ENCODE measurements at places on chromosomes 1 and 21. TPM values are rescaled to one million over a fixed set of nuclear protein-coding genes. Genes with fewer than 3 reads are reported as not detected.

DNA sequence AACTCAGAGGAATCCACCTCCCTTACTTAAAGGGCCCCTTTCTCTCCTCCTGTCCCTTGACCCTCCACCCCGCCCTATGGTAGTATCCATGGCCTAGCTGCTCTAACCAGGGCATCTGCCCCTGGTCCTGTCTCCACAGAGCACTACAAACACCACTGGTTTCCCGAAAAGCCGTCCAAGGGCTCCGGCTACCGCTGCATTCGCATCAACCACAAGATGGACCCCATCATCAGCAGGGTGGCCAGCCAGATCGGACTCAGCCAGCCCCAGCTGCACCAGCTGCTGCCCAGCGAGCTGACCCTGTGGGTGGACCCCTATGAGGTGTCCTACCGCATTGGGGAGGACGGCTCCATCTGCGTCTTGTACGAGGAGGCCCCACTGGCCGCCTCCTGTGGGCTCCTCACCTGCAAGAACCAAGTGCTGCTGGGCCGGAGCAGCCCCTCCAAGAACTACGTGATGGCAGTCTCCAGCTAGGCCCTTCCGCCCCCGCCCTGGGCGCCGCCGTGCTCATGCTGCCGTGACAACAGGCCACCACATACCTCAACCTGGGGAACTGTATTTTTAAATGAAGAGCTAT, 1.7 kb downstream of the BTG2 start:
- H3K27ac ChIP-seq = peak overlapping the region; percentile 72
- H3K36me3 ChIP-seq = peaks cover 17% of the 10 kb centered on the region
- peaks cover 12% of the 10 kb centered on the region for H3K27me3 ChIP-seq
- H3K4me1 ChIP-seq = peaks cover 55% of the 10 kb centered on the region
- no peak for DNase-seq
- H3K4me3 ChIP-seq = peak overlapping the region; percentile 95

DNA sequence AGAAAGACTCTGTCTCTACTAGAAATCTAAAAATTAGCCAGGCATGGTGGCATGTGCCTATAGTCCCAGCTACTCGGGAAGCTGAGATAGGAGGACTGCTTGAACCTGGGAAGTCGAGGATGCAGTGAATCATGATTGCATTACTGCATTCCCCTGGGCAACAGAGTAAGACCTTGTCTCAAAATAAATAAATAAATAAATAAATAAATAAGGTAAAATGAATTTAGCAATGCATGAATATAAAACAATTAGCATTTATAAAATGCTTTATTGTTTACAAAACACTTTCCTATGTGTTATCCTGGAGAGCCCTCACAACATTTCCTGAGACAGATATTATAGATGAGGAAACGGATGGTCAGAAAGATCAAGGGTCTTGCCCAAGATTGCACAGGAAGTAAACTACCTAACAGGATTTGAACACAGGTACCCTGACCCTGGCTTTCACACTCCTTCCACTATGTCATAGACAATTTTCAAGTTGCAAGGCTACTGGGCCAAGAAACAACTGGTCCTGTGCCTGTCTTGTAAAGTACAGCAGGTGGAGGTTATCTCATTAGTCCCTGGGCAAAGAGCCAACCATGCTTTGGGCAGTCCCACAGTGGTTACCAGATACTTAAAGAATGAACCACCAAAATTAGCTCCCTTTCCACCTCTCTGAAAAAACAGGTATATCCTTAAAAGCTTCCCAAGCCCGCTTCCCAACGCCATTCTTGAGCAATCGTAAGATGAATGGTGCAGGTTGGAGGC, 15.4 kb upstream of the VSIG8 start:
- H3K27me3 ChIP-seq = no peaks in the 10 kb centered on the region
- no peak overlapping the region for H3K4me3 ChIP-seq
- no peak overlapping the region for H3K27ac ChIP-seq
- DNase-seq = no peak
- peaks cover 13% of the 10 kb centered on the region for H3K36me3 ChIP-seq

DNA sequence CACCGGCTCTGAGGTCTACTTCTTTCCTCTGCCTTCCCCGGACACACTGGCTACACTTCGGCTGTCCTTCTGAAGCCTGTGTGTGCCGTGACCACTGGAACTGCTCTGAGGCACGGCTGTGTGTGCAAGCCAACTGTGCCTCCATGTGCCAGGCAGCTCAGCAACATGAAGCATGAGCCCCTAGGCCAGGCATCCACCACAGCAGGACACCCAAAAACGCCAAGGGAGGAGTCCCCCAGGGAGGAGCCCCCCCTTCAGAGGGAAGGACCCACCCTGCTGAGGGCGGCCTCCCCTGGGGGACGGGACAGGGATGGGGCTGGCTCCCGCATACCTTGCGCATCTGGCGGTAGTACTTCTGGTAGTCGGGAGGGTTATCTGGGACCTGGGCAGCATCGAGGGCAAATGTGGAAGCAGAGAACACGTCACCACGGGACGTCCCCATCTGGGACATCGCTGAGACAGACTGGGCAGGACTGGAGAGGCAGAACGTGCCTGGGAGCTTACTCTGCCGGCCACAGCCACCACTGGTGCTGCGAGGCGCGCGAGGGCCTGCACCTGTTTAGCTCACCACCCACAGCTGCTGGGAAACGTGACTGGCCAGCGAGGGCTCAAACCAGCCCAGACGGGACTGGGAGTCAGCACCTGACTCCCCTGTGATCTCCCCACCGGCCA, 20.5 kb downstream of the LSS start:
- no peaks in the 10 kb centered on the region for H3K4me1 ChIP-seq
- H3K27ac ChIP-seq = no peak overlapping the region
- DNase-seq = no peak
- H3K4me3 ChIP-seq = no peak overlapping the region
- H3K27me3 ChIP-seq = no peaks in the 10 kb centered on the region
- H3K36me3 ChIP-seq = peaks cover 13% of the 10 kb centered on the region

DNA sequence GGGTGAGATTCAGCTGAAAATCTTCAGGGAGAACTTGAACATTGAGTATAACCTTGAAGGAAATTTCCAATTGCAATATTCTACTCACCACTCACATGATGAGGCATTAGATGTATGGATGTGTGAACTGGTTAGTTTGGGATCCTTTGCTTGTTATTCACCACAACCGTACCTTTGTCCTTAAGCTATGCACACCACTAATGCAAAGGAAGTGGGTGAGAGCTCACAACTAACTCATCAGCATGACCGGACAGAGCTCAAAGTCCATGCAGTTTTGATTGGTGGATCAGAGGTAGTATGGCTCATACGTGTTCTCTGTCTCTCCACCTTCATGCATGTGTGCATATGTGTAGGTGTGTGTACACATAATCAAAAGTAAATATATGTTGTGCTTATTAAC, 43.5 kb upstream of the MROH9 start:
- no peak overlapping the region for H3K4me3 ChIP-seq
- H3K27ac ChIP-seq = no peak overlapping the region
- H3K4me1 ChIP-seq = peaks cover 37% of the 10 kb centered on the region
- DNase-seq = no peak
- H3K36me3 ChIP-seq = 0 out of 2 replicates have a peak, but pooled peaks cover 11% of the 10 kb centered on the region

DNA sequence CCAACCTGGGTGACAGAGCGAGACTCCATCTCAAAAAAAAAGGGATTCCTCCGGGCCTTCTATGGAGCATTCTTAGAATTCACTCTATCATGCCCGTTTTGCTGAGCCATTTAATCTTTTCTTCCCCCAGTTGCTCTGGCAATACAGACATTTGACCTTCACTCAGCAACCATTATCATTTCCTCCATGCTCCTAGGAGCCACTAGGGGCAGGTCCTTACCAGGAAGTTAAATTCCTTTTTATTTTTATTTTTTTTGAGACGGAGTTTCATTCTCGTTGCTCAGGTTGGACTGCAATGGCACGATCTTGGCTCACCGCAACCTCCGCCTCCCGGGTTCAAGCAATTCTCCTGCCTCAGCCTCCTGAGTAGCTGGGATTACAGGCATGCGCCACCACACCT, 9.7 kb upstream of the CGN start:
- H3K36me3 ChIP-seq = no peaks in the 10 kb centered on the region
- H3K27ac ChIP-seq = no peak overlapping the region
- H3K4me1 ChIP-seq = peaks cover 6% of the 10 kb centered on the region
- DNase-seq = no peak
- H3K27me3 ChIP-seq = peaks cover 27% of the 10 kb centered on the region
- H3K4me3 ChIP-seq = no peak overlapping the region

GRCh38 chr1:19597496-19598309, 46.4 kb upstream of the NBL1 start:
- H3K27ac ChIP-seq = peak overlapping the region; percentile 99
- DNase-seq = no peak

DNA sequence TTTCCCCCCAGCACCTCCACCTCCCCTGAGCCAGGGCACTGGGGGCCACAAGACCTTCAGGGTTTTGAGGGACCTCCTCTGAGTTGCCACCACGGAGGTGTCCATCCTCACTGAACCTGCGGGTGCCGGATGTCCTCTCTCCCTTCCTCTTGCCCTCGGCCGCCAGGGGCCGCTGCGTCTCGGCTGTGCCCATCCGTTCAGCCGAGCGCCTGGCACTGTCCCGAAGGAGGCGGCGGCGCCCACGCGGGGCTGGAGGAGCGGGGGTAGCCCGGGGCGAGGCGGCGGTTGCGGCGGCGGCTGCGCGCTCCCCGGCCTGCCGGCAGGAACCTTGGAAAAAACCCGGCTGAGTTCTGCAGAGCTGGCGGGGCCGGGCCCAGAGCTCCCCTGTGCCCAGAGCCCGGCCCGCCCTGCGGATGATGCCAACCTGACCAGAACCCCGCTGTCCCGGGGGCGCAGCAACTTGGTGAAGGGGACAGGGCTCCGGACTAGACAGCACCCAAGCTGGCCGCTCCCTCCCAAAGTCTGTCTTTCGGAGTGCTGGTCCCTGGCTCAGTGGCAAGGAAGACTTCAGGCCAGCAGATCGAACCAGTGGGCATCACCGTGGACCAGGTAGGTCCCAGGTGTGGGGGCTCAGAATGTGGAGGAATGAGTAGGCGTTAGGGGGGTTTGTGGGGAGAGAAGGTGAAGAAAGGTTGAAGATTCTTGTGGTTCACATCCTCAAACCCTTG, 3.7 kb upstream of the PPM1J start:
- no peak overlapping the region for H3K27ac ChIP-seq
- H3K27me3 ChIP-seq = no peaks in the 10 kb centered on the region
- peak; percentile 65 for DNase-seq
- no peaks in the 10 kb centered on the region for H3K36me3 ChIP-seq
- peak overlapping the region; percentile 56 for H3K4me3 ChIP-seq
- peaks cover 39% of the 10 kb centered on the region for H3K4me1 ChIP-seq

DNA sequence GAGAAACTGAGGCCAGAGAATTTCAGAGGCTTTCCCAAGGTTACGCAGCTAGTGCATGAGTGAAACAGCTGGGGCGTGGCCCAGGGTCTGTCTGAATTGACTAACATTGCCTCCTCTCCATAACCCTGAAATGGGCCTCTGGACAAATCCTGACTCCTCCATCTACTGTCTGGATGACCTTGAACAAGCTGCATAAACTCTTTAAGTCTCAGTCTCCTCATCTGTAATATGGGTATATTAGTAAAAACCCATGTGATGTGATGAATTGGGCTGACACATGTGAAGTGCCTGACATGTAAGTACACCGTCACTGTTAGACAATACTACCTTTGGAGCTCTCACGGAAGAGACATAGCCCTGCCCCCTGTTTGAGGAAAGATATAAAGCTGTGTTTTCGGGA, 12.3 kb upstream of the FGR start:
- H3K4me1 ChIP-seq = peaks cover 22% of the 10 kb centered on the region
- H3K36me3 ChIP-seq = no peaks in the 10 kb centered on the region
- no peaks in the 10 kb centered on the region for H3K27me3 ChIP-seq
- DNase-seq = no peak
- no peak overlapping the region for H3K4me3 ChIP-seq
- H3K27ac ChIP-seq = no peak overlapping the region

DNA sequence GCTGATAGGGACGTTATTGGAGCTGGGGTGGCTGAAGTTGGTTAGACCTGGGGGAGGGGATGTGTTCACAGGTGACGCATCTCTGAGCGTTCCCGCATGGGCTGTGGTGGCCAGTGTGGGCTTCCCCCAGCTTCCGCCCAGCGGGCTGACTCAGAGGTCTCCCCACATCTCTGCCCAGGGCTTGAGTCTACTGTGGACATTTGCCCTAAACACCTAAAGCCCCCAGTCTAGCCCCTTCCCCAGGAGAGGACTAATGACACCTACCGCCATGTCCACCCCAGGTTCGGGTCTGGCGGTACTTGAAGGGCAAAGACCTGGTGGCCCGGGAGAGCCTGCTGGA, 2.0 kb downstream of the AGRN start:
- H3K27me3 ChIP-seq = no peaks in the 10 kb centered on the region
- H3K4me1 ChIP-seq = peaks cover 23% of the 10 kb centered on the region

Gene OR2L3
- not detected for total RNA-seq

Gene CAMK1G
- 4.6 TPM for total RNA-seq

Gene RYR2
- total RNA-seq = 0.06 TPM

Gene TNNI3K
- not detected for total RNA-seq

Gene C1orf116
- not detected for total RNA-seq

Gene LORICRIN
- not detected for total RNA-seq

All from HFFc6 (cell line).